NCI-H187 treated with DMSO at 0.1 percent for 48 hours (cell line): ENCODE measurements at places on chromosomes 6 and 20.

DNA sequence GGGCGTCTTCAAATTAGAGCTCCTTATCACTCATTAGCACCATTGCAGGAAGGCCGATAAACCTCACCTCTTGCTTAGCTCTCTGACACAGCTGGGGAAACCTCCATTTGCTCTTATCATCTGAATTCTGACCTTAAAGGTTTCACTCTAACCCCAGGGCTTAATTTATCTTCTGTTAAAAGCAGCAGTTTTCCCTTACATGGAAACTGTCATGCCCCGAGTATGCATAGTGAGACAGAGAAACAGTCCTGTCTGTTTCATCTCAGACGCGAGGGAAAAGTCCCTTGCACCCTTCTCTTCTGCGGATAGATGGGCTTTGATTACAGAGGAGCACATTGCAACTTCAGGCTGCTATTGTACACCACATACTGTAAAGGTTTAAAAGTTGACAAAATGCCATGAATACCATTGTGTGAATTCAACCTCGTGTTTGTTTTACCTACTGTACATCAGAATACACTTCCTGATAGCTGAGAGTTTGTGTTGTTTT, 191.5 kb upstream of the BMP2 start:
- DNase-seq: no peak

- no peak for DNase-seq
Observed at GRCh38 chr6:136280032-136280609, 9.5 kb downstream of the BCLAF1 start.

DNA sequence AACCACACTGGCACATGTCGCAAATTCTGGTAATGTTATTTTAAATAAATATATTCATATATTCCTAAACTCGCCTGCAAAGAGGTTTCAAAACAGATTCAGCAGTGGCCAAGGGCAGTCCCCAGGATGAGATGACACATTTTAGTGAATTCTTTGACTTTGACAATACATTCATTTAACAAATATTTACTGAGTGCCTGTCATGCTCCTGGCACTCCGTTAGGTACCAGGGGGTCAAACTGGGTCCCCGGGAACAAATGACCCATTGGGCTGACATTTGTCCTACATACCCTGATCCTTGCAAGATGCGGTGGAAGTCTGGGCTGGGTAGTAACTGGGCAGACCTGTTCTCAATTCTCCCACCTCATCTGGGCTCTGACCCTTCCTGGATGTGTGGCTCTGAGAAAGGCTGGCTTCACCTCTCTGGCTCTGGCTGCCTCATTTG, 74.9 kb downstream of the FYN start:
- DNase-seq: no peak

DNA sequence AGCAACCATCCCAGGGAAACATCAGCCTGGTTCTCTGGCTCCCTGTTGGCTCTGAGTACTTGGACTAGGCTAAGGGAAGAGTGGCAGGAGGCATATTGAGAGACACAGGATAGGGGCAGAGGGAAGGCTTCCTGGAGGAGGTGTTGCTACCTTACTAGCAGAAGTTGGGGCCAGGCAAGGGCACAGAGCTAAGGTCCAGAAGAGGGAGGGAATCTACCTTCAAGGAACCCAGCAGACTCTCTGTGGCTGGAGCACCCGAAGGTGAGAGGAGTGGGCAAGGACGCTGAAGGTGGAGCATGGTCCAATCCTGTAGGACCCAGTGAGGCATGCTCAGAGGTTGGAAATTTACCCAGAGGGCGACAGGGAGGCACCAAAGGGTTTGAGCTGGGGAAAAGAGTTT, 191.9 kb downstream of the TFAP2C start:
- no peak for DNase-seq

DNA sequence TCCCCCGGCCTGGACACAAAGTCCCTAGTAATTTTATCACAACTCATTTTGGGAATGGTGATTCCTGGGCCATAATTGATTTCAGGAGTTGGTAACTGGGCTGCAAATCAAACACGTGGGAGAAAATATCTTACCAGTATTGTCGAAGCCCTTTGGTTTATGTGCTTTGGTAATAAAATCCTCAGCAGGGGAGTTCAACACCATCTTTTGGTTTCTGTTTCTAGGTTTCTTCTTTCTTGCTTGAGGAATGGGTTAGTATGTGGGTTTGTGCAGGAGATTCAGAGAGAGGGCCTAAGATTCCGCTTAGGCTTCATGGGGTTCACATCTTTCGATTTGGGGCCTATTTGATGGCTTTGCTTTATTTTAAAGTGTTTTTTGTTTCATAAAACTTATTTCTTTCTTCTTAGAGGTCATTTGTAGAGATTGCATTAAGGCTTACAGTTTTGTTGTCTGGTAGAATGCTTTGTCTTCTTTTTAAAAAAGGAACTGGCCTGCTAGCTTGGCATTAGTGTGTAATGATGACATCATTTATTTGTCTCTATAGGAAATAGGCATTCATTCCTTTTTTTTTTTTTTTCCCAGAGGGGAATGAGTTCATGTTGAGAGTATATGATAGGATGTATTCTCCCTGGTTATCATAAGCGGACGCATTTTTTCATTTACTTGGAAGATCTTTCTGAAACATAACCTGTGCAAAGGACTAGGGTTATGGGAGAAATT, 45.8 kb downstream of the CYP24A1 start:
- DNase-seq: no peak

DNA sequence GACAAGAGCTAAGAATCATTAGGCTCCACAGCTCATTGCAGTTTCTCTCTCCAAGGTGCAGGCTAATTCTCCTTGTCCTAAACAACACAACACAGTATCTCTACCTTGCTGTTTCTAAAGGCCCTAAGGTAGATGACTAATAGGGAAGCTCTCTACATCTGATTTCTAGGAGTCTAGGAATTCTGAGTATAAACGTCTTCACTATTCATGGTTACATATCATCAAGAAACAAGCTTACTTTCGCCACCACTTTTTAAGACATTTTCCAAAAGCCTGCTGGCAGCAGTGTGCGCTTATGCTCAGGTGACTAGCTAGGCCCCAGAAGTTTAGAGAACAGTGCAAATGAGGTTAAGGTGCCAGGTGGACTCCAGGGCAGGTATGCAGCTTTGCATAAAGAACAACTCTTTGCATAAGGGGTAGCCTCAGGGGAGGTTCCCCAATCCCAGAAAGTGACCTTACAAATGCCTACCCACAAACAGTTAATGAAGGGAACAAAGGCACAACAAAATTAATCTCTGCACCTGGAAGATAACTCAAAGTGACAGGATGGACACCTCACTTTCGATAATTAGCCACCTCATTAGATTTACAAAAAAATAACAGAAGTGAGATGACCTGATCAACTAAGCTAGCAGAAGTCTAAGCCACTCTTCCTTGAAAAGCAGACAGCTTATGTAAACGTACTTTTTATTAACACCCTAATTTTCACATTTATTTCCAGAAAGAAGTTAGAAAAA, 20.1 kb downstream of the B4GALT5 start:
- DNase-seq: no peak

- DNase-seq: no peak
Observed at GRCh38 chr6:150668900-150669302, 69.2 kb downstream of the PLEKHG1 start.

- no peak for DNase-seq
Observed at GRCh38 chr6:34248198-34248726, 544 bp downstream of the SMIM29 start.

- DNase-seq: no peak
Observed at GRCh38 chr20:41173161-41173721, 35.9 kb downstream of the PLCG1 start.

GRCh38 chr6:43054206-43054943, 724 bp upstream of the CUL7 start:
- DNase-seq: no peak

- DNase-seq: no peak
Observed at GRCh38 chr20:59331721-59332329, 31.4 kb downstream of the EDN3 start.

GRCh38 chr20:25282034-25282781, 34.3 kb downstream of the PYGB start:
- DNase-seq: no peak

DNA sequence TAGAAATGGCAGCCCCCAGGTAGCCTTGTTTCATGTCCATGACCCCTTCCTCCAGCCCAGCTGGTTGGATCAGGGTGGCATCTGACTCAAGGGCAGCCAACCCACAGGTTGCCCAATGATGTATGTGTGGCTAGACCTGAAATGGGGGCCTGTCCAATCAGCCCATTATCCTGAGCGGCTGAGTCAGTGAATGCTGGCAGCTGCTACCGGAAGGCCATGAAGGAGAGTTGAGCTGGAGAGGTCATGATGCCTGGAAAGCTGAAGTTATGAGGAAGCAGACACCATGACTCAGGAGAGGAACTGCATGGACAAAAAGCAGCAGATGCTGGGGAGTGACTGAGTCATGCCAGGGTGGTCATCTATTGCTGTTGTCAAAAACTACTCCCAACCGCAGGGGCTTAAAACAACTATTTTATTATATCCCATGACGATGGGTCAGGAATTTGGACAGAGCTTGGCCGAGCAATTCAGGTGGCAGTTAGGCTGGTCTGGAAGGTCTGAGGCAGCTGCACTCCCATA, 67.3 kb downstream of the MDGA1 start:
- DNase-seq: no peak

DNA sequence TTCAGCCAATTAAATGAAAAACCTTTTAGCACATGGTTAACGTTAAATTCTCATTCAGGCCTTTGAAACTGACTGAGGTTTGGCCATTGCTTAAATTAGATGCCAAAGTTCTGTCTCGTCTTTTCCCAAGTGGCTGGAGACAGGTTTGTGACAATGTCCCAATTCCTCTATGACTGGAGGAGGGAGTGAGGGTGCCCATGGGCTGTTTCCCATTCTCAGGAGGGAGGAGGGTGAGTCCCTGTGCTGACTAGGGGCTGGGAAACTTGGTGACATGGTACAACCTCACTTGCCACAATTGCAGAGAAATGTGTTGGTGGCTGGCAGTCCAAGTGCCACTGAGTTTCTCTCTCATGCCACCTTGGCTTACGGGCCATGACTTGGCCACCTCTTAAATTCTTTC, 63.9 kb upstream of the ENPP5 start:
- DNase-seq: no peak

DNA sequence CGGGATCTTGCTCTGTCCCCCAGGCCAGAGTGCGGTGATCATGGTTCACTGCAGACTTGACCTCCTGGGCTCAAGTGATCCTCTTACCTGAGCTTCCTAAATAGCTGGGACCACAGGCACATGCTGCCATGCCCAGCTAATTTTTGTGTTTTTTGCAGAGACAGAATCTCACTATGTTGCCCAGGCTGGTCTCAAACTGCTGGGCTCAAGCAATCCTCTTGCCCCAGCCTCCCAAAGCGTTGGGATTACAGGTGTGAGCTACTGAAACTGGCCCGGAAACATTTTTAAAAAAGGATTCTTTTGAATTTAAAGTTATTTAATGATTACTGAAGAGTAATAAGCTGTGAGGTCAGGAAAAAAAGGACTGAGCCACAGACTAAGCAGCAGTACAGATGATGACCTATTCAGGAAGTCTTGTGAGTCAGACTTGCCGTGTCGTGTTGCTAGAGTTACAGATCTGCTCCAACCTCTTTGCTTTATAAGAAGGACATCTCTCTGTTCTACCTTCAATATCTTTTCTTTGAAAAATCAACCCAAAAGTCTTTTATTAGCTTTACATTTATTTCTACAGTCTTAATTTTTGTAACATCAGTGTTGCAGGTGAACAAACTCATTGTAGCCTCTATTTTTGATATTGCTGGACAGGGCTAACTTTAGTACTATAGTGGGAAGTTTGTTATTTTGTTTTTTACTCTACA, 108.7 kb downstream of the NCOA3 start:
- no peak for DNase-seq

GRCh38 chr6:53795702-53796450, 1.1 kb downstream of the LRRC1 start:
- DNase-seq: no peak

DNA sequence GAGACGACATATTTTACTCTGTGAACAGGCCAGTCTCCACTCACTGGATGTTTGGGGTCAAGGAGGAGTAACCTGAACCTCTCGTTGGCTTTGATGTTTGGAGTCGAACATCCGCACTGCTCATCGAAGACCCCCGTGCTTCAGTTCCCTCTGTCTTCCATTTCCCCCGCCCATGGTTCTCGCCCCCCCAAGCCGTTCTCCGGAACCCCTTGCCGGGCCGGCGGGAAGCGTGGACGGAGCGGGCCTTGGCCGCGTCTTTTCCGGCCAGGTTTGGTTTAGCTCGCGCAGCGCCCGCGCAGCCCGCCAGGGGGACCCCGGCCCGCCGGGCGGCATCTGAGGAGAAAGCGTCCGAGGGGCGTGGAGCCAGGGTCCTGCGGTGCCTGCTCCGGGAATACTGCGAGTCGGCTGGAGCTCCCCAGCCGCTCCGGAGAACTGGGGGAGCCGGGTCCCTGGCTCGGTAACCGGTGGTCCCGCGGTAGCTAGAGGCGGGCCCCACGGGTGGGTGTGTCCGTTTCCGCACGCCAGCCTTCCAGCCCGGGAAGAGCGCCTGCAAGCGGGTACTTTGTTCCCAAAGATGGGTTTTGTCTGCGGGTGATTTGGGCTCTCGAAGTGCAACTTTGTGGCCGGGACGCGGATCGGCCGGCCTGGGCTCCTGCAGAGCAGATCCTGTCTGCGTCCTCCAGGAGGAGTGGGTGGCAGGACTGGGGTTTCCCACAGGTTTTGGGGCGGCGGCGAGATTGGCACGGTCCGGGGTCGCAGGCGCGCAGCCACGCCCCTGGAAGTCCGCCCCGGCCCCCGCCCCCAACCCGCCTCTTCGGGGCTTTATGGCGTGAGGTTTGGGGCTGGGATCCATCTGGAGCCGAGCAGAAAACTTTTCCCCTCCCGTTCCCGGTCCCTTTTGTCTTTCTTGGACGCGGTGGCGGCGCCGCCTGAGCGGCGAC, at the start of gene TMEM200A:
Gene TMEM200A (plus strand): TSS at position 852 of the 941 bp plus-strand sequence. CDS start 74,406 bp downstream, outside the sequence.
- DNase-seq: no peak

DNA sequence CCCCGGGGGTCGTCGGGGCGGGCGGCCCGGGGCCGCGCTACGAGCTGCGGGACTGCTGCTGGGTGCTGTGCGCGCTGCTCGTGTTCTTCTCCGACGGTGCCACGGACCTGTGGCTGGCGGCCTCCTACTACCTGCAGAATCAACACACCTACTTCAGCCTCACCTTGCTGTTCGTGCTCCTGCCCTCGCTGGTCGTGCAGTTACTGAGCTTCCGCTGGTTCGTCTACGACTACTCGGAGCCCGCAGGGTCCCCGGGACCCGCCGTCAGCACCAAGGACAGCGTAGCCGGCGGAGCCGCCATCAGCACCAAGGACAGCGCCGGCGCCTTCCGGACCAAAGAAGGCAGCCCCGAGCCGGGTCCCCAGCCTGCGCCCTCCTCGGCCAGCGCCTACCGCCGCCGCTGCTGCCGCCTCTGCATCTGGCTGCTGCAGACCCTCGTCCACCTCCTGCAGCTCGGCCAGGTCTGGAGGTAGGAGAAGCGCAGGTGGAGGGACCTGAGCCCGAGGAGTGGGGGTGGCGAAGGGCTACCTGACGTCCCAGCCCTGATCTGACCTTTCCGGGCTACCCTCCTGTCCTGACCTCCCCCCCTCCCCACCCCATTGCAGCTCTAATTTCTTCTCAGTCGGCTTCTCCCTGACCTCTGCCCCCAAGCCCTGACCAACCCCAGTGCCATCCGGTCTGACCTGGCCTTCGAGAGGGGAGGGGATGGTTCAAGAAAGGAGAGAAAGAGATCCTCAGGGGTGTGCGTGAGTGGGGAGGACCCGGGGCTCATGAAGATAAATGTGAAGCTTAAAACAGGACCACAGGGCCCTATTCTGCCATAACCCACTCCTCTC, 558 bp downstream of the XKR7 start:
- no peak for DNase-seq
